Fibroblast of villous mesenchyme (primary cell): ENCODE measurements at places on chromosomes 5 and 9.
A peak's percentile ranks its signal among the peaks of the same experiment; 100 is the strongest.

DNA sequence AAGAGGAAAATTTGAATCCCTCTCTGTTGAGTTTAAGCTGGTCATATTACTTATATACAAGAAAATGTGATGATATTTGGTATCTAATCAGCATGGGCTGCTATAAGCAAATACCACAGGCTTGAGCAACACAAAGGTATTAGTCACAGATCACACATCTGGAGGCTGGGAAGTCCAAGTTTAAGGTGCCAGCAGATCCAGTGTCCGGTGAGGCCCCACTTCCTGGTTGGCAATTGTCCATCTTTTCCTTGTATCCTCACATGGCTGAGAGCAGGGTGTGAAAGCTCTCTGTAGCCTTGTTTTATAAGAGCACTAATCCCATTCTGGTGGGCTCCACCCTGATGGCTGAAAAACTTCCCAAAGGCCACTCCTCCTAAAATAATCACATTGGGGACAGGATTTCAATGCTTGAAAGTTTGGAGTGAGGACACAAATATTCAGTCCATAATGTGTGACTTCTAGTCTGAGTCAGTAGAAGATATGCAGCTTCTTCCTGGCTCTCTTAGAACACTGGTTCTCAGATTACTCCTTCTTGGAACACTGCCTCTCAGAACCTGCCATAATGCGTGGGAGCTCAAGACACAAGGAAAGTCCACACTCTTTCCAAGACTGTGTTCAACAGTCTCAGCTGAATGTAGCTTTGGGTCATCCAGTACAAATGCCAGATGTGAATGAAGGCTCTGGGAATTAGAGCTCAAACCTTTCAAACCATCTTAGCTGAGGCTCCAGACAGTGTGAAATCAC lies 124.1 kb downstream of the PRDM9 start:
- peak; percentile 2 for DNase-seq

- DNase-seq = no peak
Measured at GRCh38 chr9:89722712-89723111, 117.9 kb downstream of the GADD45G start.

DNA sequence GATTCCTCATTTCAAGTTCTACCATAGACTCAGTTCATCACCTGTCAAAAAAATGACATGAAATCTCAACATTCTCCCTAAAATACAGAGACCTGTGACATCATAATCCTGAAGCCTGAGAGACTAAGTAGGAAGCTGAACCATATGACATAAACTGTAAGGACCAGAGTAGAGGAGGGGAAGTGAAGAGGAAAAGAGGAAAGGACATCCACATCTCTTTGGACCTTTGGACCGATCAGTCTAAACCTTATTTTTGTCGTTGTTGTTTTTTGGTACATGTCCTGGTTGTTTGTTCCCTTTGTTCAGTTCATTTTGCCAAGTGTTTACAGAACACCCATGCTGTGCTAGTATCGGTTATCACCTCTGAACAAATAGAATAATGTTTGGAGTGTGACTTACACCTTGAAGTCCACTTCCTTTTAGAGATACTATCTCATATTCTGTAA lies 41.9 kb downstream of the LURAP1L start:
- no peak for DNase-seq

- no peak for DNase-seq
Measured at GRCh38 chr5:73652391-73652790, 26.4 kb downstream of the ARHGEF28 start.

- no peak for DNase-seq
Measured at GRCh38 chr5:439636-440035, 3.3 kb upstream of the EXOC3 start.
